Stimulated activated naive B cell treated with anti-CD40 and anti-IgM and Interleukin-4, amounts not matched to agents 10 μg/mL and 1 μg/mL and 100 μg/mL, for 72 hours (primary cell): ENCODE measurements at places on chromosomes 5 and 9.

- no peak for DNase-seq
Observed at GRCh38 chr5:137228816-137229215, 270.3 kb downstream of the SPOCK1 start.

GRCh38 chr5:115636008-115636407 lies 10.2 kb upstream of the TMED7 start:
- DNase-seq = no peak

- DNase-seq = no peak
Observed at GRCh38 chr9:37978481-37978864, 74.5 kb upstream of the SLC25A51 start.

GRCh38 chr9:89498852-89499480 lies 1.1 kb upstream of the SEMA4D start:
- no peak for DNase-seq

GRCh38 chr5:99102073-99102697 lies 173.4 kb upstream of the CHD1 start:
- DNase-seq = no peak

GRCh38 chr5:179275941-179276837 lies 69.1 kb downstream of the ADAMTS2 start:
- DNase-seq = no peak

DNA sequence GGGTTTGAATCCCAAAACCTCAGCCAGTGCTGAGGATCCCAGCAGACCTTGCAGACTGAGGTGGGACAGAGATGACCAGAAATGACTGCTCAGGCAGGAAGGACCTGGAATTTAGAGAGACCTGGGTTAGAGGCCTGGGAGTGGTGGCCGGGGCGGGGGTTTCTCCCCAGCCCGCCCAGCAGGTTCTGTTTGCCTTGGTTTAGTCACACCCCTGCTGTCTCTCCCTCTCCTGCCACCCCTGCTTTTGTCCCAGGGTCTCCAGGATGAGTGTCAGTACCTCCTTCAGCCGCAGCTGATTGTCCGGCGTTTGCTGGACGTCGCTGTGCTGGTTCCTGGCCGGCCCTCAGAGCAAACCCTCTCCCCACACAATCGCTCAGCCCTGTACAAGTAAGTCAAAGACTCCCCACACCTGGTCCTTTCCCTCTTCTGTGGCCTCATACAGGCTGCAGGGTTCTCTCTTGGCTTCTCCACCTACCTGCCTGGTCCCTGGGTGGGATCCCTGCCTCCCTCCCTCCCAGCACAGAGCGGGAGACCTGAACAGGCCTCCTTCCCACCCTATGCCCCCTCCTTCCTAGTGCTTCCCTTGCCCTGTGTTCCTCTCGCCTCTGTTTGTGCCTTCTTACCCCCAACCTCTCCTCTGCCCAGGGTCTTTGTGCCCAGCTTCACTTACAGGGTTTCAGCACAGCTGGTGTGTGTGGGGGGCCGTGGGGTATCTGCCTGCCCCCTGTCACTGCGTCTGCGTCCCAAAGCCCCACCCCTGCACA lies 12.0 kb downstream of the TMEM8B start:
- no peak for DNase-seq

DNA sequence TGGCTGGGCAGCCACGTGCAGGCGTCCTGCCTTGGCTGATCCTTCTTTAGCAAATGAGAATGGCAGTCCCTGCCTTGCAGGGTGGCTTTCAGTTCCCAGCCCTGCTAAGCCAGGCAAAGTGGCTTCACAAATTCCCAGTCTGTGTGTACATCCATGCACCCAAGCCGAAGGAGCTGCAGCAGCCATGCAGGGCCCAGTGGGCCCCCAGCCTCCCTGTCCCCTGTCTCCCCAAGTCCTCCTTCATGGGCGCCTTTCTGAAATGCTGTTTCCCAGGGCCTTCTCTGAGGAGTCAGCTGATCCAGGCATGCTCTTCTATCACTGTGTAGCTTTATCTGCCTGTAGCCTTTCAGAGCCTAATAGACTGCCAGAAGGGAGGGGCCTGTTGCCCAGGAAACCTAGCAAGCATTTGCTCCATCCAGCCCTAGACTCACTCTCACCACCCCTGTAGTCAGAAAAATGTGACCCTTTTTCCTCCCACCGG lies 47.4 kb upstream of the SHC3 start:
- DNase-seq = no peak

DNA sequence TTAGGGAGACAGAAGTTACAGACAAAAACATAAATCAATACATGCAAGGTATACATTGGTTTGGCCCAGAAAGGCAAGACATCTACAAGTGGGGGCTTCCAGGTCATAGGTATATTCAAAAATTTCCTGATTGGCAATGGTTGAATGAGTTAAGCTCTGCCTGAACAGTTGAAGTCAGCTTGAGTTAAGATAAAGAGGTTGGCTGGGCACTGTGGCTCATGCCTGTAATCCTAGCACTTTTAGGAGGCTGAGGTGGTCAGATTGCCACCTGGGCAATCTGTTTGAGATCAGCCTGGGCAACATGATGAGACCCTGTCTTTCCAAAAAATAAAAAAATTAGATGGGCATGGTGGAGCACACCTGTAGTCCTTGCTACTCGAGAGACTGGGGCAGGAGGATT lies 16.3 kb downstream of the TMC1 start:
- DNase-seq = no peak

DNA sequence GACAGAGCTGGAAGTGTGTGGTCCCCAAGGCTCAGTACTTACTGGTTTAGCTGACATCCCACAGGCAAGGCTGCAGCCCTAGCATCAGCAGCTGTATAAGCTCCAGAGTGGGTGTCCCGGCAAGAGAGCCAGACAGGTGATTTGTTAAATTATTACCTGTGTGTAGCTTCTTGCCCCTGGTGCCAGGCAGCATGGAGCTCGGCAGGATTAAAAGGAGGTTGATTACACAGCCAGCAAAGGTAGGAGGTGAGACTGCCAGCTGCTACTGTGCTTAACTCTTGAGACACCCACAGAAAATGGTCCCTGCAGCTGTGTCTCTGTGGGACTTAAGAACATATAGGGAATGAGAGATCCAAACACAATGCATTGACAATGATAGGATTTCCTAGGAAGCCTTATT lies 54.2 kb downstream of the ARHGAP26 start:
- no peak for DNase-seq

DNA sequence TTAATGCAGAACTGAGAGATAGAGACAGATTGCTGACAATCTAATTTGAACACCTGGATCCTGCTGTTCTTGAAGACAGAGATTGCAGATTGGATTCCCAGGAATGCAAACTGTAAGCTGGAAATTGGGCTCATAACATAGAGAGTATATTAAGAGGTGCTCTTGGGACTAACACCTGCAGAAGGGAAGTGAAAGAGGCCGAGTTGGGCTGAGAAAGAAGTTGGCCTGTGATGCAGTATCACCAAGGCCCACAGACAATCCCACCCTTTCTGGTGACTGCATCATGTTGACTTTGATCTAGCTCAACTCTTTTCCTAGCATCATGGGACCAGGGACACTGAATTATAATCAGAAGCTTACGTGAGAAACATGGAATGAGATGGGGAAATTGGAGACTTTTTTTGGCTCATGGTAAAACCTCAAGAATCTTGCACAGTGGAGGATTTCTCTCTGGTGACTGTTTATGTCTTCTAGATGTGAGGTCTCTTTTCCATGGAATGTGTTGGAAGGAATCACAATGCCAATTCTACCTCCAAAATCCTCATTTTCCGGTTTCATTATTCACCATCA lies 36.5 kb upstream of the NUDT12 start:
- DNase-seq = no peak
